AG04450 (cell line): ENCODE measurements at places on chromosomes 5 and 9. TPM values are rescaled to one million over a fixed set of nuclear protein-coding genes. Genes with fewer than 3 reads are reported as not detected.

- no peak for DNase-seq
Observed at GRCh38 chr5:119789406-119790117, 160.2 kb downstream of the FAM170A start.

DNA sequence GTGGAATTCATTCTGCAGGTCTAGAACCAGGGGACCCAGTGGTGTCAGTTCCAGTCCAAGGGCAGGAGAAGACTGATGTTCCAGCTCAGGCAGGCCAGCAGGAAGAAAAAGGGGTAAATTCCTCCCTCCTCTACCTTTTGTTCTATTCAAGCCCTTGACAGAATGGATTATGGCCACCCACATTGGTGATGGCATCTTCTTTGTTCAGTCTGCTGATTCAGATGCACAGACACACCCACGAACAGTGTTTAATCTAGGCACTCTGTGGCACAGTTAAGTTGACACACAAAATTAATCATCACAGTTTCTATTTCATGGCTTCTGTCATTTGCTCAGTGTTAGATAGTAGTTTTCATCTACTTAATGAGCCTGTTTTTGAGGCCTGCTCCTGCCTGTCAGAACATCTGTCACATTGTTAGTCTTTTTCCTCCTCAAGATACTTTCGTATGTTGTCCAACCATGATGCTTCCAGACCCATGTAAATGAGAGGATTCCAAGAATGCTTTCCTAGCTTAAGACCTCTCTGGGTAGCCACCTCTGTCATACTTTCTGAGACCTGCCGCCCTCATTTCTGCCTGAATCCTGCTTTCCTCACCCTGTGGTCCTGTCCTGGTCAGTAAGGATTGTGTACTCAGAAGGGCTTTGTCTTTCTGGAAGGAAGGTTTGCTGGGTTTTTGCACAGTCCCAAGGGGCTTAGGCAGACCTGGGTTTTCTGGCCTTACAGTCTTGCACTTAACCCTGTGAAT is 72.5 kb downstream of the SPIN1 start:
- DNase-seq: no peak

DNA sequence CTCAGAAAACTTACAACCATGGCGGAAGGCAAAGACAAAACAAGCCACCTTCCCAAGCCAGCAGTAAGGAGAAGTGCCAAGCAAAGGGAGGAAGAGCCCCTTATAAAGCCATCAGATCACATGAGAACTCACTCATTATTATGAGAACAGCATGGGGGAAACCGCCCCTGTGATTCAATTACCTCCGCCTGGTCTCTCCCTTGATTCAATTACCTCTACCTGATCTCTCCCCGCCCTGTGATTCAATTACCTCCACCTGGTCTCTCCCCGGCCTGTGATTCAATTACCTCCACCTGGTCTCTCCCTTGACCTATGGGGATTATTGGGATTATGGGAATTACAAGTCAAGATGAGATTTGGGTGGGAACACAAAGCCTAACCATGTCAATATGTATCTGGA is 467.3 kb upstream of the FTMT start:
- DNase-seq: no peak

DNA sequence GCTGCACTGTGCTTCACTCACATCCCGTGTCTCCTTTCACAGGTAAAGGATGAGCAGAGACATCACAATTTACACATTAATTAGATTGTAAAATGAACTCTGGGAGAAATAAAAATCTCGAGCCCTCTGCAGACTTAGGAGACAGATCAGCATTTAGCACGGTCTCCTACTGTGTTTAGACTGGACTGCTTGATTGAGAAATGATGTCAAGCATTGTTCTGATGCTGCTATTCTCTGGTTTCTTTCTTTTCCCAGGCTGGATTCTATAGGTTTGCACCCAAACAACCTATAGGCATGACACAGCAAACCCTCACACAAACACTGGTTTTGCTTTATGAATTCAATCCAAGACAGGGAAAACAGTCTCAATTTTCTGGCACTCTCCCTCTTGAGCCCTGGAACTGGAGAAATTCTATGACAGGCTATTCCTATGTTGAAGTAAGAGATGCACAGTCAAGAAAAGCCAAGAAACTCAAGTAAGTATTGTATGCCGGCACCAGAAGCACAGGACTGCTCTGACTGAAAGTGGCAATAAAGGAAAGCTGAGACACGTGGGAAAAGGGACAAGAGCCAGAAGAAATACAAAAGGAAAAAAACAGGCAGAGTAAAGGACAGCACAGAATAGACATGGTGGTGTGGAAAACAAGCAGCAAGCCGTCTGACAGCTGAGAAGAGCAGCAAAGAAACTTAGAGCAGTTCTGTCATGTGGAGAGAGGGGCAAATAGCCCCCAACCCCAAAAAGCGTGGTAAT is 24.8 kb upstream of the ERAP2 start:
- DNase-seq: no peak

GRCh38 chr5:166102947-166103346 is 2188.5 kb upstream of the WWC1 start:
- no peak for DNase-seq

DNA sequence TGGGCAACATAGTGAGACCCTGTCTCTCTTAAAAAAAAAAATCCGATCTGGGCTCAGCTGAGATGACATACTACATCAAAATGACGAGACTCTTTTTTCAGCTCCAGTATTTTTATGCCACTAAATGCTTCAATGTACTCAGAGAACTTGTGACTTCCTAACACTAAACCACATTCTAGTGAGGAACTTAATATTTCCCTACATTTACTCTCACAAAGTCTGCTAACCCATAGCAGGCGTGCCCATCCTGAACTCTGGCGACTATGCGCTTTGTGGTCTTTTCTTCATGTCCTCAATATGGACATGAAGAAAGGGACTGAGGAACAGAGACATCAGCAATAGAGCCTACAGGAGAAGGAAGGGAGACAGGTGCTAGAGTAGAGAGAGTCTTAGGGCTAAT is 41.3 kb downstream of the ITK start:
- DNase-seq: no peak

DNA sequence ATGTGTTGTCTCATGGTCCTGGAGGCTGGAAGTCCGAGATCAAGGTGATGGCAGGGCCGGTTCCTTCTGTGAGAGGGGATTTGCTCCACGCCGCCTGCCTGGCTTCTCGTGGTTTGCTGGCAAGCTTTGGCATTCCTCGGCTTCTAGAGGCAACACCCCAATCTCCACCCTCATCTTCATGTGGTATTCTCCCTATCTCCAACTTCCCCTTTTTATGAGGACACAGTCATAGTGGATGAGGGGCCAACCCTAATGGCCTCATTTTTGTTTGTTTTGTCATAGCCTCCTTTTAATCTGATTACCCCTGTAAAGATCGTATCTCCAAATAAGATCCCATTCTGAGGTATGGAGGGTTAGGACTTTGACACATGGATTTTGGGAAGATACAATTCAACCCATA is 41.7 kb upstream of the CLK4 start:
- DNase-seq: no peak

Gene CCDC127
- 6.3 and 6.6 TPM in 2 replicates for polyA plus RNA-seq

Gene SNX2
- 47.6 and 63.9 TPM in 2 replicates for polyA plus RNA-seq

Gene MTRR
- polyA plus RNA-seq: 44.1 and 50.0 TPM in 2 replicates

Gene SNCB
- 0.17 and 0.20 TPM in 2 replicates for polyA plus RNA-seq

Gene NMUR2
- not detected in 2 replicates for polyA plus RNA-seq

Gene TUSC1
- polyA plus RNA-seq: 2.6 and 3.6 TPM in 2 replicates

DNA sequence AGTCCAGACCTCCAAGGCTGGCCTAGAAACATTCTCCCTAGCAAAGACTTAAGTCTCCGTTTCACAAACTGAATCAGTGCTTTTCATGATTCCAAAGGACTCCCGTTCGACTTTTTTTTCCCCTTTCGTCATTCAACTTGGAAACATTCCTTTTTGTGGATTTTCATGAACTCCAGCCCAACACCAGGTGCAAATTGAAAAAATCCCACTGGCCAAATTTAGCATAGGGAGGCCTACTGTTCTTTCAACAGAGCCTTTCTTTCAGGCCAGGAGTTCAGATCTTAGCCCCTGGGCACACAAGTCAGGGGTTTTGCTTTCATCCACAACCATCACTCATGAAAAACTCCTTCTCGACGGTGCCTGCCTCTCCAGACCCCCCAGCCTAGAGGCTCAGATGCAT is 285.3 kb downstream of the PIK3R1 start:
- DNase-seq: no peak

Gene INPP5E
- 4.3 and 5.2 TPM in 2 replicates for polyA plus RNA-seq

DNA sequence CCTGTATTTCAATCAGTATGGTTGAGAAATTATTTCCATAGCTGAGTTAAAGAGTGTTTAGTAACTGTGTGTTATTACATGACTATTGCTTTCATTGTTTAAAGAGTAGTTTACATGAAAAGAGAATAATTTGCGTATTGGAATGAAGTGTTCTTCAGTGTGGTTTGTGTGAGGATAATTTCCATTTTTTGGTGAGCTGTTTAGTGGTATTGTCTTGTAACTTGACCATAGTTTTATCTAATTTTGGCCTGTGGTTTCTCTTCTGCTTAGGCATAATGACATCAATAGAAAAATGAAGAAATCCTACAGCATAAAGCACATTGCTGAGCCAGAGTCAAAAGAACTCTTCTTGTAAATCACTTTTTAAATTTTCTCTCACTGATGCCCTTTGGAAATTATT is 151.2 kb downstream of the SNCAIP start:
- peak; percentile 23 for DNase-seq

GRCh38 chr9:98247831-98248657 is 7.4 kb downstream of the TBC1D2 start:
- no peak for DNase-seq

- DNase-seq: no peak
Observed at GRCh38 chr9:110777196-110777875, 108.7 kb downstream of the MUSK start.

Gene IL13
- polyA plus RNA-seq: not detected in 2 replicates

- peak; percentile 39 for DNase-seq
Observed at GRCh38 chr9:112112519-112112918, 62.6 kb downstream of the SUSD1 start.

Gene SPINK4
- polyA plus RNA-seq: not detected in 2 replicates

Gene THOC3
- polyA plus RNA-seq: 43.9 and 46.6 TPM in 2 replicates

- no peak for DNase-seq
Observed at GRCh38 chr5:2136728-2137333, 254.1 kb upstream of the IRX4 start.

Gene OR1Q1
- 0.14 and 0.31 TPM in 2 replicates for polyA plus RNA-seq

DNA sequence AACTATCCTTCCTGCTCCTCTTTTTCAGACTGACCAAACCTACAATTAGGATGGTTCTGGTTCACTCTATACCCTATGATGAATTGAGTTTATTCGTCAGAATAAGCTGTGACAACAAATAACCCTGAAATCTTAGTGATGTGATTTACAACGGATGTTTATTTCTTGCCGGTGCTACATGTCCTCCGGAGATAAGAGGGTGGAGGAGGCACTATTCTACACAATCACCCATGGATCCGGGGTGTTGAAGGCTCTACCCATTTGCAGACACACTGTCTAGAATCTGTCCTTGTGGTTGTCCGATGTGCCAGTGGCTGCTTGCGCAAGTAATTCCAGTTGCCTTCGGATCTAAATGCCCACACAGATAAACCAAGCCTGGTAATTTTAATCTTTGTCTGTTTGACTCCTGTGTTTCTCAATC is 44.7 kb downstream of the CDC14B start:
- no peak for DNase-seq

- DNase-seq: peak; percentile 90
Observed at GRCh38 chr9:132651259-132651658, 18.5 kb downstream of the DDX31 start.

GRCh38 chr9:34999576-34999975 is 10.0 kb downstream of the DNAJB5 start:
- no peak for DNase-seq
